SJSA1 (cell line): ENCODE measurements at places on chromosomes 7 and 10.

DNA sequence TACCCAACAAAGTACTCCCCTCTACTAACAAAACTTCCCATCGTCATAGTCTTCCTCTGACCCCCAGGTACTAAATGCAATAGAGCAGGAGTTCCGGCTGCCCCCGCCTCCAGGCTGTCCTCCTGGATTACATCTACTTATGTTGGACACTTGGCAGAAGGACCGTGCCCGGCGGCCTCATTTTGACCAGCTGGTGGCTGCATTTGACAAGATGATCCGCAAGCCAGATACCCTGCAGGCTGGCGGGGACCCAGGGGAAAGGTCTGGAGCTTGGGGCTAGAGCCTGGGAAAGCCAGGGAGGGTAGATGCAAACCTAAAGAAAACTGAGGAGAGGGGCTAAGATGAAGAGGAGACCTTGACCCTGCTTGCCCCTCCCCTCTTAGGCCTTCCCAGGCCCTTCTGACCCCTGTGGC, 15.3 kb downstream of the EPHB6 start:
- peak; percentile 37 for DNase-seq

- peak; percentile 28 for DNase-seq
These were observed 30.0 kb downstream of the DRGX start for GRCh38 chr10:49365675-49366415.

GRCh38 chr10:46550076-46550790, 6.2 kb downstream of the GPRIN2 start:
- no peak for DNase-seq

- DNase-seq: no peak
These were observed 62.6 kb downstream of the CUL2 start for GRCh38 chr10:35027567-35027966.

DNA sequence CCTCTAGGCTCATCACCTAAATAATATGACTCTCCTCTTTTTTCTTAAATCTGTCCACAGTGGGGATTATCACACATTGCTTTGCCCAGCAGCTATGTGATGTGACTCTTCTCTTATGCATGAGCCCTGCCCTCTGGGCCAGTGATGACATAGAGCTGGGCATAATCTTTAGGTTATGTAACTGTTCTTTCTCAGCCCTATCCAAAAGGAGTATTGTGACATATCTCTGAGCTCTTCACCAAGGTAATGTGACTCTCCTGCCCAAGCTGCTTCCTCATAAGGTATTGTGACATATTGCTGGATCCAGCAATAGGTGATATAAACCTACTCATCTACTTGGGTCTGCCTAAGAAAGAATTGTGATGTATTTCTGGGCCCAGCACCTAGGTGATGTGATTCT, 37.7 kb upstream of the ZNF107 start:
- DNase-seq: no peak

DNA sequence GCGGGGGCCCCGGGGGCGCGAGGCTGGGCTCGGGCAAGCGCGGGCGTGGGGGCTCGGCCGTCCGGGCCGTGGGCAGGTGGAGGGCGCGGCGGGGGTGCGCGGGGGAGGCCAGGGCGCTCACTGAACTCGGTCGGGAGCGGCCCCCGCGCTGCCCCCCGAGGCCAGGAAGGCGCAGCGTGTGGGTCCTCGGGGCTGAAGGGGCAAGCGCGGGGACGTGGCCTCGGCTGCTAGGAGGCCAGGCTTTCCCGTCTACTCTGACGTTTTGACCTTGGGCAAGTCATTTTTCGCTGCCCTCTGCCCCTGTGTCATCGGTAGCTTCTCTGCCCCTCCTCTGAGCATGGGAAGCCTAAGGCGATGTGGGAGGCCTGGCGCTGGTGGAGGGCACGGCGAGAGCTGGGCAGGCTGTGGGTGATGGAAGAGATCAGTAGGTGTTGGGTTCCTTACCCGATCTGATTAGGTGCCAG, 441 bp downstream of the FBH1 start:
- DNase-seq: peak; percentile 40

- no peak for DNase-seq
These were observed 65.8 kb downstream of the RAB18 start for GRCh38 chr10:27569946-27570345.

- DNase-seq: no peak
These were observed 187.7 kb upstream of the HGF start for GRCh38 chr7:81957517-81957916.

DNA sequence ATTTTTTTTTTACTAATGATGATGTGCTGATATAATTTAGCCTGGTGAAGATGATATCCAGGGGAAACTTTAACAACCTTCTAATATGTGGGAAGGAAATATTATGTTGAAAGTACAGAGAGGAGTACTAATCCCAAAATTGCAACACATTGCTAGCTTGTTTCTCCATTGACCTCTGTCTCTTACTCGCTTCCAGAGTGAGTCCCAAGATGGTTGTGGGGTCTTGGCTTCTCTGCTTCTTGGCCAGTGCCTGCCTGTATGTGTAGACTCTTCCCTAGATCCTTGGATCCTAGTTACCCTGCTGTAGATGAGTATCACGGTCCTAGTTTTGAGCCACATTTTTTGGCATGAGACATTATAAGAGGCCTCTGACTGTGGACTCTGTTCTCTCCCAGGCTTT, 17.5 kb downstream of the BMPER start:
- no peak for DNase-seq

GRCh38 chr7:34227525-34227924, 322.2 kb downstream of the BMPER start:
- DNase-seq: no peak

- DNase-seq: peak; percentile 7
These were observed 62.7 kb downstream of the LGI1 start for GRCh38 chr10:93820434-93820833.

DNA sequence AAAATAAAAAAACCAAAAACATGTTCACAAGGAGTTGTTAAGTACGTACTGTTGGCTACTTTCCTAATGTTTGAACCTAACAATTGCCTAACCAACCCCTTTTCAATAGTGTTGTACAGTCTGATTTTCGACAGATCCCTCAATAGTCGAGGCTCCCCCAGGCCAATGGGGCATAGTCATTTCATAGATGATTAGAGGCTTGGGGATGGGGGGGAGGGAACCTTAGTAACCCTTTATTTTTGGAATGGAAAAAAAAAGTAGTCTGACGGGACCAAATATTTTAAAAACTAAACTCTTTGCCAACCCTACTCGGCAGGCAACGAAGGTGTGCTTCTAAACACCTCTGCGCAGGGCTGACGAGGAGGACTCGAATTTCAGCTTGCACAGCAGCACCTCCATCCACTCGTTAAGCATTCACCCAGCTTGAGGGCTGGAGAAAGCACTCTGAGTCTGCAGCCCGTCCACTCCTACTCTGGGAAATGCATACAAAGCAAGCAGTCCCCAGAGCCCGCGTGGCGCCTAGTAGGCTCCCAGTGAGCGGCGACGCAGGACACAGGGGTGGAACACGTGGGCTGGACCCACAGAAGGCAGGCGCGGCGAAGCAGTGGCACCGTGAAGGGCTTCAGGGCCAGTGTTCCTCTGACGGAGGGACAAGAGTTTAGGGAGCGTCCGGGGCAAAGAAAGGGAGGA, 899 bp downstream of the PUS7 start:
- peak; percentile 74 for DNase-seq

DNA sequence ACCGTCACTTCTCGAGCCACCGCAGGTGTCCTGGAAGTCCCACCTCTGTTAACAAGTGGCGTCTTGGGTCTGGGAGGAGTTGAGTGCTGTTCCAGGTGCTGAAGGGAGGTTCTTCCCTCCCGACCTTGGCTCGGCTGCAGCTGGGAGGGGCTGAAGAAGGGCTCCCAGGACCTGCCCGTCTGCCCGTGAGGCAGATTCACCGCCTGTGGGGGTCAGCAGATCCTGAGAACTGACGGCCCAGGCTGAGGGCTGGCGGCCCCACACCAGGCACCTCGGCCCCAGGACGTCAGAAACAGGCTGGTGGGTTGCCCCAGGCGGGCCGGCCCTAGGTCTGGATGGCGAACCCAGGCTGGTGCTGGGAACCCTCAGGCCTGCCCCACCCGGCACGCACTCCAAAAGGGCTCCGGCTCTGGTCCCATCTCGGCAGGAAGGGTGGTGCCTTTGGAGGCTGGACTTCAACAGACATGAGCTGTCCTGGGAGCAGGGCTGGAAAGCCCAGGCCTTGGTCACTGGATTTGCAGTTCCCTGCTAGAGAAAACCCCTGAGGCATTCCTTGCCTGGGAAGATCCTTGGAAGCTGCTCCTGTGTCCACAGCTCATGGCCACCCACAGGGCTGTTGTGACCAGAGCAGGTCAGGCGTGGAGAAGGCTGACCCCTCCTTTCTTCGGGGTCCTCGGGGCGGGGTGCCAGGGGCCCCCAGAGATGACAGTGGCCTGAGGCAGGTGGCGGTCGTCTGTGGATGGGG, 42.6 kb upstream of the CFAP46 start:
- no peak for DNase-seq

- DNase-seq: peak; percentile 42
These were observed 51.1 kb downstream of the CPEB3 start for GRCh38 chr10:92239600-92240288.

GRCh38 chr10:48474765-48475365, 130.0 kb downstream of the ARHGAP22 start:
- DNase-seq: peak; percentile 23

DNA sequence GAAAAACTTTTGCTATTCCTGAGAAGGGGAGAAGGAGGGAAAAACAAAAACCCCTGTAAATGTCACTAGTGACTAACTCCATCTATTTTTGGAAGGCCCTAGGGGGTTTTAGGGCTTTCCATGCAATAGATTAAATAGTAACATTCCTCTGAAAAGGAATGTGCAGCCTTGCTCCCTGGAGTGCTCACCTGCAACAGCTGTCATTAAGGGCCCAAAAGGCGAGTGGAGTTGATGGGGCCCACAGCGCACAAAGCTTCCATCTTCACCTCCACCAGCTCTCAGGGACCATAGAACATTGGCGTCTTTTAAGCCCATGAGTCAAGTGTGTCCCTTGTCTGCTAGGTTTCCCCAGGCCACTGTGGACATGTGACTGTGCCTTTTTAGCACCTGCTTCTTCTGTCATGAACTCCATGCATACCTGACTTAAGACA, 58.0 kb upstream of the IL6 start:
- DNase-seq: no peak

DNA sequence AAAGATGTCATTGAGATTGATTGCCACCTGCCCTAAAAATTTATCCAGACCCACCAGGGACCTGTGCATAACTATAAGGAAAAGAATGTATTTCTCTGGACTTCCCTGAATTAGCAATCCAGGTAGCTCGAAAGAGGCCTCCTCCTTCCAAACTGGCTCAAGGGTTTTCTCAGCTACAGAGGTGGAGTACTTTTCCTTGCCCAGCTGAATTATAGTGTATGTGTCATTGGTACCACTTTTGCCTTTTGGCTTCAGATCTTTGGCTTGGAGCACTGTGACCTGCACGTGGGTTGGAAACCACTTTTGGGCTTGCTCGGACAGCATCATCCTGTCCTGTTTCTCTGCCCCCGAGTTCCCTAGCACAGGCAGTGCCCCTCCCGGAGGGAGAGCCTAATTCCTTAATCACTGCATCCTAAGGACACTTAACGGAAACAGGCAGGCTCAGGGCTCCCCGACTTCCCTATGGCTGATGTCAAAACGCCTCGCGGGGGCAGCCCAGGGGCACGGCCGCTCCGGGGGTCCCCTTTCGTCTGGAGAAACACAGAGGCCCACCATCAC, 825 bp downstream of the RAB11FIP2 start:
- no peak for DNase-seq
